ENCODE measurements at places on chromosomes 4 and X. TPM values are rescaled to one million over a fixed set of nuclear protein-coding genes. Genes with fewer than 3 reads are reported as not detected.

GRCh38 chr4:121714548-121714947 lies 17.8 kb upstream of the ANXA5 start:
- H3K4me1 ChIP-seq, result peaks cover 9% of the 10 kb centered on the region
- no peak for DNase-seq
- no peak overlapping the region for H3K4me3 ChIP-seq

- H3K27me3 ChIP-seq, result no peaks in the 10 kb centered on the region
- no peaks in the 10 kb centered on the region for H3K4me1 ChIP-seq
- H3K4me3 ChIP-seq, result no peak overlapping the region
- DNase-seq, result no peak
Observed at GRCh38 chr4:124209211-124209610, 503.3 kb downstream of the ANKRD50 start.

GRCh38 chr4:165504184-165504583 lies 125.4 kb downstream of the CPE start:
- no peak for DNase-seq
- no peaks in the 10 kb centered on the region for H3K4me1 ChIP-seq
- no peaks in the 10 kb centered on the region for H3K36me3 ChIP-seq
- no peak overlapping the region for H3K27ac ChIP-seq
- no peaks in the 10 kb centered on the region for H3K27me3 ChIP-seq

The ARHGAP36 gene
- not detected for total RNA-seq
